ENCODE measurements at places on chromosomes 2 and 18.

- DNase-seq = peak; percentile 57
Measured at GRCh38 chr2:161312996-161313395, 4.8 kb downstream of the PSMD14 start.

DNA sequence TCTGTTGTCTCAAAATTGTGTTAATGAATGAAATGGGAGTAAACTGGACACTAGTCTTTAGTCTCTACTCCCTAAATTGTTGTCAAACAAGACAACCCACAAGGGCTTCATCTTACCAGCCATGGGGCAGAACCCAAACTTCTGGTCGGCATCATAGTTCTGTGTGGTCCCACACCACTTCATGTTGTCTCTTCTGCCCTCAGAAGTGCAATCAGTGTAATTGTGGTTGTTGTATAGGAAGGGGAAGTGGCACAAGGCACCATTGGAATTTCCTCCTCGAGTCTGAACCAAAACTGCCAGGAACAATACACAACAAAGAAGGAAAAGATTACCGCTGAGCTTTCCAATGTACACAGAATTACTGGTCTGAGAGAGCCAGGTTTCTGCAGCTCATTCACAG, 12.6 kb downstream of the FN1 start:
- DNase-seq = no peak

GRCh38 chr18:76764291-76764901, 58.0 kb upstream of the ZNF236 start:
- no peak for DNase-seq

DNA sequence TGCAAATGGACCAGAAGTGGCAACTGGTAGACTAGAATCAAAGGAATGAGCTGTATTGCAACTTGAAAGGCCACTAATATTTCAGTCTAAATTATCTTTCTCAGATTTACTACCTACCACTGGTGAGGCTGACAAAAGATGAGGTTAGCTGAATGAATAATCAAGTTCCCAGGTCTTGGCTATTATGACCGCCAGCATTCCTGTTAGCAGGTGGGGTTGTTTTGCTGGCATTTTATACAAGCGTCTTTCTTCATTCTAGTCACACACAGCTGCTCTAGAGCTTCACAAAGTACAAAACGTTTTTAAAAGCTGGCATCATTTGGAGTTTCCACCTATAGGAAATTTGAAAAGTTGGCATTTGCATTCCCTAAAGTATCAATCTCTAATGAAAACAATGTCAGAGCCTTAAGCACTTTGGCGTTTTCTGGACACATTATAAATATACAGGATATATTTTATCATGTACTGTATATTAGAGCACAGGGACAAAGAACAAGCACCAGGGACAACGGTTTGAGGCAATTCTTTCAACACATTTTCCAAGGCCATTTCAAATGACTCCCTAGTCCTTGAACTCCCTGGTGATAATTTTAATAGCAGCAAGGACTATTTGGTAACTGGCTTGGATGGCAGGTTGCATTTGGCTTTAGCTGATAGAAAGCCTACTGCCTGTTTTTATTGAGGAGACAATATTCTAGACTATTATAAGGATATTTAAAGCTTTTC, 410.2 kb upstream of the CHST9 start:
- no peak for DNase-seq

DNA sequence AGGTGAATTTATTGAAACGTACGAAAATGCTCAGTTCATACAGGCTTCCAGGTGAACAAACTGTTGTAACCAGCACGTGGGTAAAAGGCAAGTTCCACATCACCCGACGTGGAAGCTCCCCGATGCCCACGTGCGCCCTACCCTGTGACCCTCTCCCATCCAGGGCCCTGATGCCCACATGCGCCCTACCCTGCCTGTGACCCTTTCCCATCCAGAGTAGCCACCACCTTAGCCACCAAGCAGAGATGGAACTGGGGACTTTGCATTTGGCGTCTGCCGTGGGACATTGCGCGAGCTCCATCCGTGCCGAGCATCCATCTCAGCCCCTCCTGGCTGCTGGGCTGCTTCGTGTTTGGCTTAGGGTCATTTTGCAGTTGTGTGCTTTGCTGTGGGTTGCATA, 37.5 kb downstream of the ANO7 start:
- no peak for DNase-seq

DNA sequence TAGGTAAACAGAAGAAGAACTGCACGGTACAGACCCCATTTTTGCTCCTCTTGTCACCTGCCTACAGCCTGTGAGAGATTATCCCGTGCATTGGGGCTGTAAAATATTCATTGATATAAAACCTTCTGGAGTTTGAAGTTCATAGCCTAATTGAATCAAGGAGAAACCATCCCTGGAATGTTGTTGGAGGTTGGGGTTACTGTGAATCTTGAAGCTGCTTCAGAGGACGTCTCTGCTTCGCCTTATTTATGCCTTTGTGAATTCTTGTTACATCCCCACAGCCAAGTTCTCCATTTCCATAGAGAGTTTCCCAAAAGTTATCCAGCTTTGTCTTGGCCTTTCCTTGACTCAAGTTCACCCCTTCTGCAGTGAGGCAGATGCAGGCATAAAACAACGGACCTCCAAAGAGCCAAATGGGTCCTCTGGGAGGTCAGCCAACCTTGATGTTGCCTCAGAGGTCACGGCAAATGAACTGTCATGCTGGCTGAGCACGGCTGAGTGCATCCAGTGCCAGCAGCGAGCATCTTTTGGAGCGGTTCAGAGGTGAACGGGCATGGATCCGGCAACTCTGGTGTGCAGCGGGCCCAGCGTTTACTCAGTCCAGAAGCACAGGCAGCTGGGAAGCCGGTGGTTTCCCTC, 317.6 kb downstream of the PRKCE start:
- no peak for DNase-seq

- DNase-seq = peak; percentile 5
Measured at GRCh38 chr18:62460851-62461300, 61.9 kb upstream of the ZCCHC2 start.

DNA sequence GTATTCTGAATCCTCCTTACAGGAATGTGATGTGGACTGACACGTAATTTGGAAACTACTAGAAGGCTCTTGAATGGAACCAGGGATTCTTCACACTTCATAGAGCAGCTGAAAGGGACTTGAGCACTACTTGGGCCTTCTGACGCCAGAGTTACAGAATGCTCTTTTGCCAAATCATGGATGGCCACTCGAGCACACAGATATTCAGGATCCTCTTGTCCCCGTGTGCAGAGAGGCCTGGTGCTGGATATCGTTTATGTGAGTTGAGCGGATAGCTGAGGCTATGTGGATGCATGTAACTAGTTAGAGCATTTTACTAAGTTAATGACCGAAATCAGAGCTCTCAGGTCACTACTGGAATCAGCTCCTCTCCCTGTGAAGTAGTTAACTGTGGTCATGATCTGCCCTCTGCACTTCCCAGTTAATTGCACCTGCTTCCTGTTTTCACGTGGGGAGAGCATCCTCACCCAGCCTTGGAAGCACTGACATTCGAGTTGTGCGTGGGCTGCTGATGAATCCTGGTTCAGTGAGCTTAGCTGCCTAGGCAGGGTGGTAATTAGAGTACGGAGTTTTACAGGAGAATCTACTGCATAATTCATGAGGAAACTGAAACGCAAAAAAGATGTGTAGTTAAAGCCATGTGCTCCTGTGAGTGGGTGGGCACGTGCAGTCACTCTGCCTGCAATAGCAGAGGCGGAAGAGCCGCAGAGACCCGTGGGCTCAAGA, 5.2 kb upstream of the TPO start:
- peak; percentile 5 for DNase-seq

- peak; percentile 65 for DNase-seq
Measured at GRCh38 chr2:43745457-43745856, 28.4 kb upstream of the DYNC2LI1 start.

GRCh38 chr18:12248926-12249720, 5.0 kb upstream of the CIDEA start:
- no peak for DNase-seq

GRCh38 chr18:78085241-78086185, 835.9 kb downstream of the GALR1 start:
- DNase-seq = no peak

DNA sequence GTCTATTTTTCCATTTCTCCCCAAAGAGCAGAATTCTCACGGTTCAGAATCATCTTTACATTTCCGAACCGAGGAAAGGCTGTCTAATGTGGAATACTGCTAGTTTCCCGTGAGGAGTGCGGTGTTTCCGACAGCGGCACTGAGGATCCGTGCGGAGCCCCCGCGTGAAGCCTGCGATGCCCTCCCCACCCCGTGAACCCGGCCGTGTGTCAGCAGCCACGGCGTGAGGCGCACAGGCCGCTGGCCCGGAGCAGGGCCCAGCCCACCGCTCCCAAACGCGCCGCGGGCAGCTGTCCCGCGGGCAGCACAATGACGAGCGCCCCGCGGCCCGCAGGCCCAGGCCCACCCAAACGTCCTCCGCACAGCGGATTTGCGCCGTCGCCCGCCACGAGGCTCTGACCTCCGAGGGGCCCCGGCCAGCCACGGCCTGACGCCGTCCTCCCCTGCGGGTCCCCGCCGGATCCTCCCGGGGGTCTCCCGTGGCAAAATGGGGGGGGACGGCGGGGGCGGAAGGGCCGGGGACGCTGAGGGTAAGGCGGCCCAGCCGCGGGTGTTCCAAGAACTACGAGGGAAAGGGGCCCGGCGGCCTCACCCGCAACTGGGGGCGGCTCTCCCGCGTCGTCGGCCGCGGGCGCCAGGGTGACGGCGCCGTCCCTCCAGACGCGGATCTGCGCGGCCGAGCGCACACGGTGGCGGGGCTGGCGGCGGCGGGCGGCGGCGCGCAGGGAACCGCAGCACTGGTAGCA, 796 bp downstream of the SPIRE1 start:
- DNase-seq = peak; percentile 37

DNA sequence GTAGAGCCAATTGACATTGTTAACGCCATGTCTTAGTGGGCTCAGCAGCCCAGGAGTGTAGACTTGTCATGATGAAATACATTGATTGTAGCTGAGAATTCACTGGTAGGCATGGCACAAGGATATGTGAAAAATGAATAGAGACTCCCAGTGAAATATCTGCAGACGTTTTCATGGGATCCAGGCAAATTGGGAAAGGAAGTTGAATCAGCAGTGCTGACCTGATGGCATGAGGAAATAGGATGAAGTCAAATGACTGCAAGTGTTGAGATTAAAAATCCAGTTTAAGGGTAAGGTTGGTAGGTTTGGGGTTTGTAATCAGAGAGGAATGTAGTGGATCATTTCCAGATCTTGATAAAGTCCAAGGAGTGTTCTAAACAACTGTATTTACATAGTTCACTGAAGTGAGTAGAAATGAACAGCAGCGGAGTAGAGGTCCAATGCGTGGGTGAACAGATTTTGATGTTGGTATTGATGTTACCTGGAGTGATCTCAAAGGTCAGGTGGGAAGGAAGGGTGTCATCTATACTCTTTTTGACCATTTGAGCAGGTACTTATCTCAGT, 24.6 kb downstream of the INSIG2 start:
- peak; percentile 70 for DNase-seq

- no peak for DNase-seq
Measured at GRCh38 chr18:10783941-10784340, 258.1 kb downstream of the NAPG start.

GRCh38 chr2:231947694-231948093, 13.8 kb upstream of the DIS3L2 start:
- DNase-seq = no peak

DNA sequence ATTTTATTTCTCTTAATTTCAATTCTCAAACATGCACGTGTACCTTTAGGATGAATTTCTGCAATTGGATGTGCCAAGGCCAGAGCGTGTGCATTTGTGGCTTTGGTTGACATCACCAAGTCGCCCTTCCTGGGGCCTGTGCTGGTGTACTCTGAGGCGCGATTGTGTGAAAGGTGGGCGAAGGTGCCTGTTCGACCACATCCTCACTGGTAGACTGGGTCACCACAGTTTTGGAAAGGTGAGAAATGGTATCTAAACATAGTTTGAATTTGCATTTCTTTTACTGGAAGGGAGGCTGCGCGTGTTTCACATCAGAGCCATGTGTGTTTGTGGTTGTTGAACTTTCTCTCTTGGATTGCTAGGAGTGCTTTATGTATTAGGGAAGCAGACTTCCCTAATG, 89.8 kb downstream of the LDLRAD4 start:
- DNase-seq = no peak

- DNase-seq = no peak
Measured at GRCh38 chr2:218627939-218628338, 20.2 kb downstream of the PLCD4 start.

DNA sequence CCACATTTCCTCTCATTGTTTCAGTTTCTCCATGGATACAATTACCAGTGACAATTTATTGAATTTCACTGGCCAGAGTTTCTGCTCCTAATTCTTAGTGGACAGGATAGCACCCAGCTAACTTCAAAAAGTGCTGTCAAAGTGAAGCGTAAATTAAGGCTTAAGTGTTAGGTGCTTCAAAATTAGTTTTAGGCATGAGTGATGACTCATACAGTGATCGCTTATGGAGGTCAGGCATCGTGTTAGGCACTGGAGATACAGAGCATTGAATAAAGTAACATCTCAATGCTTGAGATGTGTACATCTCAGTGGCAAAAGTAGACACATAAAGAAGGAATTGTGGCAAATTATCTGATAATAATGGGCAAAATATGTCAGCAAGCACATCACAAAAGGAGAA, 40.8 kb downstream of the NOSTRIN start:
- no peak for DNase-seq

DNA sequence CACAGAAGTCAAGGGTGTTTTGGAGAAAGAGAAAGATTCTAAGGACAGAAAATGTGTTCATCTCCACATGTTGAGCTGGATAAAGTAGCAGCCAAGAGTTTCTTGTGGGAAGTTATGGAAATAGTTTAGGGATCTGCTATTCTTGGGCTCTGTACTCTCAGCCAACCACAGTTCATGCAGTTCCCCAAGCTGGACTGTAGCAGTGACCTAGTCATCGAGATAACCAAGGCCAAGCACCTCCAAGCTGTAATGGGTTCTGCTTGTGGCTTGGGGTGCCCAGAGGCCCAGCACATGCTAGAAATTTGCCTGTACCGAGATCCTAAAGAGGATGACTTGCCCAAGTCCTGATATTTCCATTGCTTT, 91.9 kb upstream of the RASGRP3 start:
- no peak for DNase-seq

DNA sequence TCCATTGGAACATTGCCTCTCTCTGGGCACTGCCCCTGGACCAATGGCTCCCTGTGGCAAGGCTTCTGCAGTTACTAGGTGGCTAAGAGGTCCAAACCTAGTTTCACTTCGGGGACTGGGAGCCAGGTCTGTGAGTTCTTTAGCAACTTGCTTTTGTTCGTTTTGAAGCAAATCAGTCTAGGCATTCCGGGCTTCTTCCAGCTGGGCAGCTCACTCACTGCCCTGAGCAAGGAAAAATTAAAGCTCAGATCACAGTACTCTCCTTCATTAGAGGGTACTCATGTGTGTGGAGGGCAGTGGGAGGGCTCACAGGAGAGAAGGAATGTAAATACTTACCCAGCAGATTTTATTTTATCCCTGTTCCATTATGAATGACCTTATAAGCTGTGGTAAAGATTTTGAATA, 80.3 kb downstream of the SPP2 start:
- no peak for DNase-seq

DNA sequence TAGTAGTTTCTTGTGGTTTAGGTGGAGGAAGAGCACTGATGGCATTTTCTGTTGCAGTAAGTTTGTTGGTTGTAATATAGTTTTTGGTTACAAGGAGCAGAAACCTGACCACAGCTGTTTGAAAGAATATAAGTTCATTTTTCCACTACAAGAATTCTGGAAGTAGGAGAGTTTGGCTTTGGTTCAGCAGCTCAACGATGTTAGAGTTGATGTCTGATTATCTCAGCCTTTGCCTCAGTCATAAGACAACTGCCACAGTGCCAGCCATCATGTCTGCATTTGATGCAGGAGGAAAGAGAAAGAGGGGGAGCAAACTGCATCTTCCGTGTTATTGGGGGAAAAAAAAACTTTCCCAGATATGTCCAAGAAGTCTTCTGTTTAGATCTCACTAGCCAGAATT, 119.1 kb downstream of the LYPD1 start:
- DNase-seq = no peak
